ENCODE measurements at places on chromosomes 6 and 20.

DNA sequence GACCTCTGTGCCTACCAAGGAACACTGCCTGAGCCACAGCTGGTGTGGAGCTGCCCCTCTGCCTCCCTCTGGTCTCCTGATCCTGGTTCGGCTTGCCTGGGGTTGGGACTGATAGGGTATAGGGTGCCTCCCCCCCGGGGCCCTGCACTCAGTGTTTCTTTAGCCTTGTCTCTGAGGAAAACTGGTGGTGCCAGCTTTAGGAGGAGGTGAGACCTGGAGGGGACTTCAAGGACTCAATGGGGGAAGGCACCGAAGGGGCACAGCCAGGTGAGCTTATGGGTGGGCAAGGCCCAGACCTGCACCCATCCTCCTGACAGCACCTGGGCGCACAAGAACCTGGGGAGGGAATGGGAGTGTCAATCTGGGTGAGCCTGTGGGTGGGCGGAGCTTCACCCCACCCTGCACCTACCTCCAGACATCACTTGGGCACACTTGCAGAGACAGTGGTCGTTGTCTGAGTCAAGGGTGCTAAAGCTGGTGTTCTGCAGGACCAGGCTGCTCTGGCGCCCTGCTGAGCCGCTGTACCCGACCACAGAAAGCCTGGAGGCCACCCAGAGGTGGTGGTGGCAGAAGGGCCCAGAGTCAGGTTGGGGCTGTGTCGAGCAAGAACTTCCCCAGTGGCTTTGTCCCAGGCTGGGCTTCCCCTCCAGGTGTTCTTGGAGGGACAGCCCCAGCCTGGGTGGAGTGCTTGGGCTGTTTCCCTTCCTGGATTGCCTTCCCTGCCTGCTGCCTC lies 40.5 kb downstream of the FAM110A start:
- DNase-seq, result no peak

- peak; percentile 90 for DNase-seq
Observed at GRCh38 chr6:2999618-3000557, at the start of gene NQO2. TSS of gene NQO2 (plus strand) at chr6:2999894. CDS start at chr6:3006553, 6,659 bp downstream.

DNA sequence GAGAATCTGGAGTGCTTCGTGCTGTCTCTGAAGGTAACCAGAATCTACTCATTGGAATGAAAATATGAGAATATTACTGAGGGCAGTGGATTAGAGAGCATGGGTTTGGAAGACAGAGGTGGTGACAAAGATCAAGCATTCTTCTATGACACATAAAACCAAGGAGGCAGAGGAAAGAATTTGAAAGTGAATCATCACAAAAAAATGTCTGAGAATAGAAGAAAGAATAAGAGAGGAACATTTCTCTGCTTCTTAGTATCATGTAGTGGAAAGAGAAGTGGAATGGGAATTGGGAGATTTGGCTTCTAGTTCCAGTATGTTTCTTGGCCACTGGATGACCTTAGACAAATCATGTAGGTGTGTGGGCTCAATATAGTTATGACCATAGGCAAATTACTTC lies 474.0 kb downstream of the TFAP2B start:
- DNase-seq, result no peak

- no peak for DNase-seq
Observed at GRCh38 chr6:9532621-9533557, 882.0 kb downstream of the TFAP2A start.

GRCh38 chr6:56526860-56527544 lies 115.7 kb downstream of the DST start:
- DNase-seq, result no peak

DNA sequence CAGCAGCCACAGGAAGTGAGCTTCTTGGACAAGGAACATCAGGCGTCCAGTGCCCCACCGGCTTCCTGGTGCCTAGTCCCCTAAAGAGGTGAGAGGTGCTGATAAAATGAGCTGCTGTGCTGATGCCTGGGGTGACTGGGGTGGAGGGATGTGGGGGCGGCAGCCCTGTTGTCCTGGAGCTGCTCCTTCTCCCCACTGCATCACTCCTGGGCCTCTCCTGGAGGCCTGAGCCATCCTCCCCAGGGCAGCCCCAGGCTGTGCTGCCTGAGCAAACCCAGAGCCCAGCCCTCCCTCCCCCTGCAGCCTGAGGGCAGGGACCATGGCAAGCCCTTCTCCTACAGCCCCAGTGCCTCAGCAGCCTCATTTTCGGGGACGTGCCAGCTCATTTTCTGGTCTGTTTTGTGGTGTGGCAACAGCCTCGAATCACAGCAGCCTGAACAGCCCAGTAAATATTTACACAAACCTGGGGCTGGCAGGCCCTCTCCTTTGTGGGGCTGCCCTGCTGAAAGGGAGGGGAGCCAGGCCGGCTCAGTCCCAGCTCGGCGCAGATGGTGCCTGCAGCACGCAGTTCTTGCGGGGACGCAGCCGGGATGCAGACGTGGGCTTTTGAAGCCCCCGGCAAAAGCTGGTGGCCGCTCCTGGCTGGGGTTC lies 259.9 kb downstream of the DLL1 start:
- DNase-seq, result no peak

GRCh38 chr20:33681728-33682353 lies 4.3 kb downstream of the E2F1 start:
- no peak for DNase-seq

GRCh38 chr20:49292010-49292409 lies 14.2 kb upstream of the ZNFX1 start:
- DNase-seq, result no peak

DNA sequence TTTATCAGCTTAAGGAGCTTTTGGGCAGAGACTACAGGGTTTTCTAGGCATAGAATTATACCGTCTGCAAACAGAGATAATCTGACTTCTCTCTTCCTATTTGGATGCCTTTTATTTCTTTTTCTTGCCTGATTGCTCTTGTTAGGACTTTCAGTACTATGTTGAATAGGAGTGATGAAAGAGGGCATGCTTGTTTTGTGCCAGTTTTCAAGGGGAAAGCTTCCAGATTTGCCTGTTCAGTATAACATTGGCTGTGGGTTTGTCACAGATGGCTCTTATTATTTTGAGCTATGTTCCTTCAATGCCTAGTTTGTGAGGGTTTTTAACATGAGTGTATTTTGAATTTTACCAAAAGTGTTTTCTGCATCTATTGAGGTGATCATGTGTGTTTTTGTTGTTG lies 192.8 kb upstream of the PHACTR1 start:
- no peak for DNase-seq

DNA sequence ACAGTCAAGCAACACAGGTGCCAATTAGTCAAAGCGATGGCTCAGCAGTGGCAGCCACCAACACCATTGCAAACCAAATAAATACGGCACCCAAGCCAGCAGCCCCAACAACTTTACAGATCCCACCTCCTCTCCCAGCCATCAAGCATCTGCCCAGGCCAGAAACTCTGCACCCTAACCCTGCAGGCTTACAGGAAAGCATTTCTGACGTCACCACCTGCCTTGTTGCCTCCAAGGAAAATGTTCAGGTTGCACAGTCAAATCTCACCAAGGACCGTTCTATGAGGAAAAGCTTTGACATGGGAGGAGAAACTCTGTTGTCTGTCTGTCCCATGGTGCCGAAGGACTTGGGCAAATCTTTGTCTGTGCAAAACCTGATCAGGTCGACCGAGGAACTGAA lies 30.6 kb downstream of the KHDC1L start:
- no peak for DNase-seq

DNA sequence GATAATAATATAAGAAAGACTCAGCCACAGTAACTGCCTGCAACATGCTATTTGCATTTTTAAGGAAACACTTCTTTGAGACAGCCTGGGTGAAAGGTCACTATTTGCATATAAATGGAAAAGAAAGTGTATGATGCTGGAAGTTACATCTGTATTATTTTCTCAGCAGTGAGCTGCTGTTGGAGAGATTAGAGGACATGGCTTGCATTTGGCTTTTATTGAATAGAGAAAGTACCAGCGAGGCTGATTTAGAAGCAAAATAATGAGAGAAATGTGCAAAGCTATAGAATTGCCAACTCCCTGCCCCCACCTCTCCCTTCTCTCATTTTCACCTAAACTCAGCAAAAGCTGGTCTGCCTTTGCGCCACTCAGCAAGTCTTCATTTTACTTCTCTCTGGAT lies 12.7 kb downstream of the MYT1 start:
- no peak for DNase-seq

DNA sequence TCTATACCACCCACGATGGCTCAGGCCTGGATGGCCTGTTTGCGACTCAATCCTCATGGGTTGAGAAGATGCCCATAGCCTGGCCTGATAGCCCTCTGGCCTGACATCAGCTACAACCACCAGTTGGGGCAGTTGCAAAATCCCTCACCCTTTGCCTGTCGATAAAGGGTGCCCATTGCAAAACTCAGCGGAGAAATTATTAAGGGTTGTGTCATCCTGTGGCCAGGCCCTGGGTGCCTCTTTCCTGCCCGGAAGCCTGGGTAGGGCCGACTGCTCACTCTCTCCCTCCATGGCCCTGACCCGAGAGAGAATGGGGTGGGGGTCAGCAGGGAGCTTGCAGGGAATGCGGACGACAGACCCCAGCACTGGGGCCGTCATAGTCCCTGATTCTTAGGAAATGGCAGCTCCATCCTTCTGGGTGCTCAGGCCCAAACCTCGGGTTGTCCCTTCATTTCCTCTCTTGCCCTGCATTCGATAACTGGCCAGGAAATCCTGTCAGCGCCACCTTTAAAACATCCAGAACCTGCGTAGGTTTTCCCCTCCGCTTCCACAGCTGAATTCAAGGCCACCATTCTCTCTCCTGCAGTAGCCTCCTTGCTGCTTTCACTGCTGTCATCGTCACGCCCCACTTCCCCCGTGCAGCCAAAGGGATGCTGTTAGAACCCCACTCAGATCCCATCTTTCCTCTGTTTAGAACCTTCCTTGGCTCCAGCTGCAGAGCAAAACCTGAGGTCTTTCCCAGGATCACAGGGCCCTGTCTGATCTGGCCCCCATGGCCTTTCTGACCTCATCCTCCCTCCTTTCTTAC lies 31.1 kb downstream of the CEBPB start:
- DNase-seq, result no peak

DNA sequence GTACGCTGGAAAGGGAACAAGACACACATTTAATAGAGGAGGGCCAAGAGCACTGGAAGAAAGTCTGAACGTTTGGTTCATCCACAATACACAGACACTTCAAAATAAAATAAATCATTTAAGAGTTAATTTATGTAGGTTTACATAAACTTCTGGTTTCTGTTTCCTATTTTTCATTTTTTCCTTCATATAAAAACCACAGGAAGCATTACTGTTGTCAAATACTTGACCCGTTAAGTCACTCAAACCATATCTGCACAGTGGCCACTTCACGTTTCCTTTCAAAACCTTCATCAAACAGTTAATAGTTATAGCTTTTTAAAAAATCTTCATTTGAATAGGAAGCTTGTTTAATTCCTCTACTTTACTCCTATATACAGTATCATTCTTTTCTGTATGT lies 257.6 kb upstream of the THEMIS start:
- no peak for DNase-seq

- no peak for DNase-seq
Observed at GRCh38 chr6:138370631-138371451, 6.9 kb upstream of the SMIM28 start.

- DNase-seq, result no peak
Observed at GRCh38 chr20:58405504-58406291, 16.7 kb downstream of the VAPB start.

DNA sequence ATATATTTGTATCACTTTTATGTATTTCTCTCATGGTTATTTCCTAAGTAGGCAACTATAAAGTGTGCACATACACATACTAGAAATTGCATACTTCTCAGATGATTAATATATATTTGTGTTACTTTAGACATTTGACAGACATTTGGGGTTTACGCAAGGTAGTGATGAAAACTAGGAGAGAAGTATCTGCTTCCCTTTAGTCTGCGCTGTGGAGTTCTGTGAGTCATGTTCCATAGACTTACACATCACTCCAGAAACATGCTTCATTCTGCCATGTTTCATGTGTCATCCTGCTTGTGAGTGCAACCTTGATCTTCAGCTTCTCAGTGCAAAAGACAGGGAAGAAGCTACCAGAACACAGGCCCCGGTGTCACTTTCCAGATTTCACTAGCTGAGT lies 200.7 kb upstream of the BMP2 start:
- no peak for DNase-seq

DNA sequence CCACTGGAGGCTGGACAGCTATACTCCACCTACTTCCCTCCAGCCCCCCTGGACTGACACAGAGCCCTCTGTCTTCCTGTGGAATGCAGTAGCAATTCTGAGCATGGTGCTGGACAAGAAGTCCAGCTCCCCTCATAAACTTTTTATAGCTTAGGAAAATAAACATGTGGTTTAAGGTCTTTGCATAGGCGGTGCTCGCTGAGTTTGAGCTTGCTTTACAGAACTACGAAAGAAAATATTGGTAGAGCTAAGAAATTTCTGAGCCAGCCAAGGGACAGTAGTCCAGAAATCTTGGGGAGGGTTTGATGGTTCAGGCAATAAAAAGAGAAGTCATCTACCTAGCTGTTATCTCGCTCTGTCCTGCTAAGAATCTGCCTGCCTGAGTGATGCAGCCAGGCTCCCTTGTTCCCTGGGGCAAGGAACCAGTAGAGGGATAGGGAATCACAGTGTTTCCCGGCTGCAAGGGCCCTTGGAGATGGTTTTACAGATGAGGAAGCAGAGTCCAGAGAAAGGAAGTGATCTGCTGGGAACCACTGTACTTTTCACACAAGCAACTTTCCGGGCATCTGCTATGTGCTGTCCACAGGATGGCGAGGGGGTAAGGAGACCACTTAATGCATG lies 343.4 kb downstream of the CDC5L start:
- DNase-seq, result no peak

GRCh38 chr20:48528346-48528745 lies 299.5 kb downstream of the PREX1 start:
- no peak for DNase-seq

DNA sequence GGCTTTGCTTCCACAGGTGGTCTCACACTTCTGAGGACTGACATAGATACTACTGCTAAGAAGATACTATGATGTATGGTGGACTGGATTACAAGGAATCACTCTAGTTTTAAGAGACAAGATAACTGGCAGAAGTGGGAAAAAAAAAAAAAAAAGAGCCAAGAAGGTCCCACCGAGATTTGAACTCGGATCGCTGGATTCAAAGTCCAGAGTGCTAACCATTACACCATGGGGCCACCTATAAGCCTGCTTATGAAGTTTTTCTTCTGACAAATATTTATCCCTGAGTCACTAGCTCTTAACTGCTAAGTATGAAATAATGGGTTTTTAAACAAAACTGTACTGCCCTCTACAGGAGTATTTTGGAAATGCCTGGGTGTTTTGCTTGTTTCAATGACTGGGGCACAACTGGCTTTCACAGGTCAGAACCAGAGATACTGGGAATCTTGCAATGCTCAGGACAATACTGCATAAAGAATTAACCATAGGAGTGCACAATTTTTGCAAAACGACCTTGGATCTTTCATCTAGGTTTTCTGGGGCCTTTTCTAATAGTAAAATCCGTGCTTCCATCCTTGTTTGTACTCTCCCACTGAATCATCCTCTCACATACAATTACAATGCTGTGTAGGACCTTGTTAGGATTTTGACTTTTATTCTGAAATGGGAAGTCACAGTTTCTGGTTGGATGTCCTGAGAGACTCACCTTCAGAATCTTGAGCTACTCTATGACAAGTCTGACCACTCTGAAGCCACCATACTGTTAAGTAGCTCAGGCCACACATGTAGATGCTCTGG lies 116.3 kb downstream of the OR2B2 start:
- no peak for DNase-seq

GRCh38 chr6:30646450-30647241 lies at the start of gene C6orf136:
TSS of gene C6orf136 (plus strand) at chr6:30647133. CDS start at chr6:30647232, 99 bp downstream.
- DNase-seq, result peak; percentile 84

All from activated CD8-positive, alpha-beta memory T cell treated with anti-CD3 and anti-CD28 coated beads for 1 hour (primary cell).